Epithelial cell of prostate (primary cell): ENCODE measurements at places on chromosomes 13 and 19.
A peak's percentile ranks its signal among the peaks of the same experiment; 100 is the strongest.

- DNase-seq = no peak
Observed at GRCh38 chr19:38223617-38224013, 407 bp downstream of the DPF1 start.

DNA sequence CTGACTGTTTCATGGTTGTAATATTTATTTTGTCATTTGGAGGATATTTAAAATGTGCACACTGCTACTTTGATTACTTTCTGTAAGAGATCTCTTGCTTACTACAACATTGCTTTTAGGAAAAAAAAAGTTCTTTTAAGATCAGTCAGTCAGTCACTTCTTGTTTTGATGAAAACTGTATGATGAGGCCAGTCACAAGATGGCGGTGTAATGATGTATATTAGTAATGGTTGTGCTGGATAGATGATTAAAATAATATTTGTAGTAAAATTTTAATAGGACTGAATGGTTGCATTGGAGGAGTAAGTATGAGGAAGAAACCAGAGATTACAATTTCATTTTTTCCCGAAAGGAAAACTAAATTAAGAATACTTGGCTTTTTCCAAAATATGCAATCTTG, 2411.1 kb downstream of the PCDH9 start:
- no peak for DNase-seq

GRCh38 chr19:17655751-17656472, 32.2 kb downstream of the UNC13A start:
- DNase-seq = no peak

DNA sequence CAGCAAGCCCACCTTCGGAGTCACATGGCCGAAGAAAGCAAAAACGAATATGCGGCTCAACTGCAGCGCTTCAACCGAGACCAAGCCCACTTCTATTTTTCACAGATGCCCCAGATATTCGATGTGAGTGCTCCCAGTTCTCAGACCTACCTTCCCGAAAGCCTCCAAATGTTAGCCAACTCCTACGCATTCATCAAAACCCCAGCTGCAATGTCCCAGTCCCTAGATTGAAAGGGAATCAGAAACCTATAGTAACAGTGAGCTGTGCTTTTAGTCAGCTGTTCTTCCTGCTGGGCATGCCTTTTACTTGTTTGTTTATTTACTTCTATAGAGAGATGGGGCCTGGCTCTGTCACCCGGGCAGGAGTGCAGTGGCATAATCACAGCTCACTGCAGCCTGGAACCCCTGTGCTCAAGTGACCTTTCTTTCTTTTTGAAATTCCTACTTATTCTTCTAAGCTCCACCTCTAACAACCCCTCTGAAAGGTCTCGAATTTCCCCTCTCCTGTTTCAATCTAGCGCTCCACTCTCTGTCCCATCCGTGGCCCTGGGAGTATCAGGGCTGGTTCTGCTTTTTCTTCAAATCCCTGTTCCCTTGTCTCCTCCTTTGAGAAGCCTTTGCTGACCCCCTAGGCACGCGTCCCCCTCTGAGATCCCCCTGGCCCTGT, 4.4 kb downstream of the TRIP10 start:
- DNase-seq = no peak

GRCh38 chr13:108785844-108786243, 156.4 kb downstream of the MYO16 start:
- no peak for DNase-seq

DNA sequence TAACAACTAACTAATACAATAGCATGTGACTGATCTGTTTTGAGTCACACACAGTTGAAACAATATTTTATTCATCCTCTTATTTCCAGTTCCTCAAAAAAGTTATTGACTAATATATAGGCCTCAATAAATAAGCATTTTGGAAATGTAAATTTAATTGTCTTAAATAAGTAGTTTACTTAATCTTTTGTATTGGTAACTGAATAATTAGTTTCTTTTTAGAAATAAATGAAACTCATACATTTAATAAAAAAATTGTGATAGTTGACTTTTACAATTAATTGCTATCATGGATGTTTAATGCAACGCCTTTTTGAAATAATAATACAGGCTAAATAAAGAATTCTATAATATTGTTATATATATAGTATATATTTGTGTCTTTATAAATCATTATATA, 500.8 kb upstream of the PCDH20 start:
- DNase-seq = no peak

DNA sequence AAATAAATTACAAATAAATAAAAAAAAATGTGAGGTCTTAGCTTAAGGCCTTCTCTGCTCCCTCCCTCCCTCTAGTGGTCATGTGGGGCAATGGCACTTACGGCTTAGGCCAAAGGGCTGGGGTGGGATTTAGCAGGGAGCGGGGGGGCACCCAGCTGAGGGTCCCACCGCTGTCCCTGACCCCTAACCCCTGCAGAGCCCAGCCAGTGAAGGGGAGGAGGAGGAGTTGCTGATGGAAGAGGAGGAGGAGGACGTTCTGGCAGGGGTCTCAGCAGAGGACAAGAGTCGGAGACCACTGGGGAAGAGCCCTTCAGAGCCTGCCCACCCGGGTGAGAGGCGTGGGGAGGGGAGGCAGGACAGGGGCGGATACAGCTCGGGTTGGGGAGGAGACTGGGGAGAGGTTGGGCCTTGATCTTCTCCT, 9.3 kb downstream of the MPND start:
- no peak for DNase-seq

DNA sequence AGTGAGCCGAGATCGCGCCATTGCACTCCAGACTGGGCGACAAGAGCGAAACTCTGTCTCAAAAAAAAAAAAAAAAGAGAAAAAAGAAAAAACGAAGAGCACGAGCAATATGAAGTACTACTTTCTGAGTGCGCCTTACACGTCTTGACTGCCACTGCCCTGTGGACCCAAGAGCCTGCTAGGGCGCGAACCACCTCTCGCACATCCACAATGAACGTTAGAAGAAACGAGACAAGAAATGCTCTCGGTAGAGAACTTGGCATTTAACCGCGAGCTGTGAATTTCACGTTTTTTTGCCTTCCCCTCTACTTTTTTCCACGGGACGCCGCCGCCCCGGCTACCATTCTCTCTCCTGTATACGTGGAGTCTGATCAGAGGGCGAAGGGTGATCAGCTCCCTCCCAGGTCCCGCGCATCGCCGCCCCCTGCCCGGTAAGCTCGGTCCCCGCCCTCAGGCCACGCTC, 454 bp downstream of the TIMM44 start:
- no peak for DNase-seq

GRCh38 chr13:55245005-55245644, 1895.6 kb upstream of the PRR20A start:
- no peak for DNase-seq

DNA sequence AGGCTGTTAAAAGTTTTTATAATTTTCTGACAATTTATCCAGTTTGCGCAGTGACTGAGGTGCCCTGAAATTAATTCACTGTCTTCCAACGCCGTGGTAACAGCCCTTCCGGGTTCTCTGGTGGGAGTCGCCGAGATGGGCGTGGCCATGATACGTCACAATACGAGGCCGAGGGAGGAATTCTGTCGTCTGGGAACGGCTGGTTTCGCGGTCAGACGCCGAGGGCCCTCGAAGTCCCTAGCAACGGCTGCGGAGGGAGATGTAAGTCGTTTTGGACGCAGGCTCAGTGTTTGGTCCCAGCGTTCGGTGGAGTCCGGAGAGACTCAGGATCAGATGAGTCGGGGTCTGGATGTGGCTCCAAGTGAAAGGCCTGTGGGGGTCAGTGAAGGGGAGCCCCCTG, 21.7 kb downstream of the ZNF613 start:
- no peak for DNase-seq

GRCh38 chr13:113774177-113775107, 15.4 kb downstream of the TMEM255B start:
- DNase-seq = no peak

DNA sequence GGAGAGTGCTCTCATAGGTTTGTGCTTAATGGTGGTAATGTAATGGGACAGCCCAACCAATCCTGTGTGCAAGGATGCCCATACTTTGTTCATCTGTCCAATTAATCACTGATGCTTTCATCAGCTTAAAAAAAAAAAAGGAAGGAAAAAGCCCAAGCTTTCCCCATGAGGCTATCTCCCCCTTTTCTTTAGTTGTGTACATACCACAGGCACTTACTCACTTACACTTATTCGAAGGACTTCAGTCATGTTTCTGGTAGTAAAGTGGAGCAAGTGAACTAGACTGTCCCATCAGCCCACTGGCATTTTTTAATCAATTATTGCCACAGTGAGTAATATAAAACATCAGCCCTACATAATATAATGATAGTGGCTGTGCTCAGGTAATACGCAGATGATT, 183.5 kb upstream of the UFM1 start:
- no peak for DNase-seq

- DNase-seq = no peak
Observed at GRCh38 chr13:44951184-44951583, 38.1 kb downstream of the NUFIP1 start.

GRCh38 chr13:49633710-49634109, 5.4 kb downstream of the ARL11 start:
- no peak for DNase-seq

DNA sequence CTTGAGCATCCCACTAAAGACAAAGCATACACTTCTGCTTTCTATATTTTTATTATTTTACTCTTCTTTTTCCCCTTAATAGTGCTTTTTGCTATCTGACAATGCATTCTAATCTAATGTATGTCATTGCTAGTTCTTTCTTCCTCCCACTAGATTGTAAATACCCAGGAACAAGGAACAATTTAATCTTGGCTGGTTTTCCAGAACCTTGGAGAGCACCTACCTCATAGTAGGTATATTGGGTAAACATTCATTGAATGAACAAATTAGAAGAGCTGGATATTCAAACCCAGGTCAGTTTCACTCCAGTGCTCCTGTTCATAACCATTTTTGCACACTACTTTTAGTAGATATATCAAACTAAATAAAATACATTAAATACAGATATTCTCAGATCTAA, 1617.6 kb upstream of the SLC10A2 start:
- no peak for DNase-seq

DNA sequence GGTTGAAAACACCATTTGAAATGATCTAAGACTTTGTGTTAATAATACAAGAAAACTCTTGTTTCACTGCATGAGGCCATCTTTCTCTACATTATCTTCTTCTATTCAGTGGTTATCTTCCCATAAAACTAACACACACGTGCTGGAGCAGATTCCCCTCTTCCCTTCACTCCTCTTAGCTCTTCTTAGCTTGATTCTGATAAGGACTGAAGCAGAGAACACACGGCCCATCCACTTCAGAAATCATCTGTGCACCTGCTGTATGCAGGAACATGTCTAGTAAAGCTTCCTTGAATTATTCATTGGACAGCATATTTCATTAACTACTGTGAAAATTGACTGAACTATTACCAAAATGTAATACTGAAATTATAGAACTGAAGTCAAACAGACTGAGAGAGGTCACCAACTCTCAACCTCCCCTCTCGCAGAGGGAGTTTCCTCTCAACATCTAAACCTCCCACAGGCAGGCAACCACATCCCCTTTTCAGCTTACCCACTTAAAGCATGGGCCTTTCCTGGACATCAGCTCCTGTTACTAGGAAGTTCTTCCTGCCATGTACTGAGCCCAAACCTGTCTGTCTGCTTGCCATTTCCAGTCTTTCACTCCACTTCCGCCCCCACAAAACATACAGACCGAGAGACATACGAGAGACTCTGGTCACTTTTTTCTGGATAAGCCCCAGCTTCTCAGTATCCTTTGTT, 113.9 kb downstream of the CRYL1 start:
- no peak for DNase-seq

DNA sequence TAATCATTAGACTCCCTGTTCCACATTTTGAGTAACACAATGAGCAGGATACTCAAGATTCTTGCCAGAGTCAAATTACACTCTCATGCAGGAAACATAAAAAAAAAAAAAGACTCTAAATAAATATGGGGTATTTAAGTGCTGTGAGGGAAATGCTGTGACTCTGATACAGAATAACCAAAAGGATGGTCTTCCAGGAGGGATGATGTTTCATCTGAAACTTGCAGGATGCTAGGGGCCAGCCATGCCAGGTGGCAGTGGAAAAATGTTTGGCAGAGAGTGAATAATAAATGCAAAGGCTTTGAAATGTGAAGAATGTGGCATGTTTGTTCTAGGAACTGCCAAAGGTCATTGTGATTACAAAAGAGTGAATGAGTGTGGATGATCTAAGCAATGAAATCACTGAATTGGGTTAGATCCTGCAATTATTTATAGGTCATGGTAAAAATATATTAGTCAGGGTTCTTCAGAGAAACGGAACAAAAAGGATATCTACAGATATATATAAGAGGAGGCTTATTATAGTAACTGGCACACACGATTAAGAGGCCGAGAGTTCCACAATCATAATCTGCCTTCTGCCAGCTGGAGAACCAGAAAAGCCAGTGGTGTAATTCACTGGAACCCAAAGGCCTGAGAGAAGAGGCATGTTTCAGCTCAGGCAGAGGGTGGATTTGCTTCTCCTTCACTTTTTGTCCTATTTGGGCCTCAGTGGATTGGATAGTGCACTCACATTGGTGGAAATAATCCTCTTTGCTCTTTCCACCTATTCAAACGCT, 1832.8 kb upstream of the MIR17HG start:
- DNase-seq = peak; percentile 43

- no peak for DNase-seq
Observed at GRCh38 chr19:6119031-6119430, 8.7 kb upstream of the RFX2 start.

- peak; percentile 68 for DNase-seq
Observed at GRCh38 chr13:24348797-24349515, 39.6 kb downstream of the C1QTNF9 start.

GRCh38 chr13:73661687-73662425, 472.3 kb downstream of the KLF12 start:
- DNase-seq = no peak

DNA sequence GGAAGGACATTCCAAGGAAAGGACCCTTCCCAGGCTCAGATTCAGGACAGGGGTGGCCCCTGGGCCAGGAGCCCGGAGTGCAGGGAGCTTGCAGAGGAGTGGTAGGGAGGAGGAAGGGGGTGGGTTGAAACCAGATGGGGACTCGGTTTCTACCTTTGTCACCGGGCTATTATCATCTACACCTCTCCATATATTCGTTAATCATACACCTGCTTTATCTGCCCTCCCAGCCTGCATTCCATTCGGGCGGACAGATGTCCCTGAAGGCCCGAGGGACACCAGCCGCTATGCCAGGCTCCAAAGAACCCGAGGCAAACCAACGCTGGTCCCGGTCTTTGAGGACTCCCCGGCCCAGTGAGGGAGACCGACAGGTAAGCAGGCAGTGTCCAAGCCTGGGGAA, 15.5 kb upstream of the MYH14 start:
- no peak for DNase-seq

GRCh38 chr13:41502673-41503072, 45.3 kb downstream of the RGCC start:
- no peak for DNase-seq
